Activated T-cell treated with anti-CD3 and anti-CD28 coated beads for 24 hours (primary cell): ENCODE measurements at places on chromosomes 5 and 9.

DNA sequence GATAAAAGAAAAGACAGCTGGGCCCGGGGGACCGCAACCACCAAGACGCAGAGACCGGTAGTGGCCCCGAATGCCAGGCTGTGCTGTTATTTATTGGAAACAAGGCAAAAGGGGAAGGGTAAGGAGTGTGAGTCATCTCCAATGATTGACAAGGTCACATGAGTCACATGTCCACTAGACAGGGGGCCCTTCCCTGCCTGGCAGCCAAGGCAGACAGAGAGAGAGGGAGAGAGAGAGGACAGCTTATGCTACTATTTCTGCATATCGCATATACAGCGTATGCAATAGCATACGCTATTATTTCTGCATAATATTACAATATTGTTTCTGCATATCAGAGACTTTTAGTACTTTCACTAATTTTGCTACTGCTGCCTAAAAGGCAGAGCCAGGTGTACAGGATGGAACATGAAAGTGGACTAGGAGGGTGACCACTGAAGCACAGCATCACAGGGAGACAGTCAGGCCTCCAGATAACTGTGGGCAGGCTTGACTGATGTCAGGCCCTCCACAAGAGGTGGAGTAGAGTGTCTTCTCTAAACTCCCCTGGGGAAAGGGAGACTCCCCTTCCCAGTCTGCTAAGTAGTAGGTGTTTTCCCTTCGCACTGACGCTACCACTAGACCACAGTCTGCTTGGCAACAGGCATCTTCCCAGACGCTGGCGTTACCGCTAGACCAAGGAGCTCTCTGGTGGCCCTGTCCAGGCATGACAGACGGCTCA lies 50.3 kb downstream of the RFX3 start:
- DNase-seq = no peak

GRCh38 chr5:40376566-40376965 lies 303.1 kb upstream of the PTGER4 start:
- DNase-seq = no peak

- no peak for DNase-seq
Observed at GRCh38 chr5:40043916-40044315, 619.1 kb upstream of the DAB2 start.

- DNase-seq = no peak
Observed at GRCh38 chr9:128393970-128394369, 22.8 kb downstream of the URM1 start.

DNA sequence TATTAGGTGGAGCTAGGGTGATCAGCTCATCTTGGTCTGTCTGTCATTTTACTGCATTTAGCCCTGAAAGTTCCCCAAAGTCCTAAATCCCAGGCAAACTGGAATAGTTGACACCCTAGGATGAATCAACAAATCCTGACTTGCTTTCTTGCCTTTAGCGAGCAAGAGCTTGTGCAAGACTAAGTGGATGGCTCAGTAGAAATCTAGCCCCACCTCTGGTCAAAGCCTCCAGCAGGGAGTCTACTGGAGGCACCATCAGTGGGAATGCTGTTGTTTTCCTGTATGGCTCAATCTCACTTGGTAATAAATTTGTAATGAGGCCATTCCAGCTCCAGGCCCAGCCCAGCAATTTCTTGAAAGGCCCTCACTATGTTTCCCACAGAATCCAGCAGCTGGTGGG lies 43.7 kb upstream of the TRPC7 start:
- DNase-seq = no peak

- DNase-seq = no peak
Observed at GRCh38 chr5:33299621-33300208, 141.1 kb upstream of the TARS1 start.

- DNase-seq = no peak
Observed at GRCh38 chr5:93583768-93584595, 960 bp downstream of the NR2F1 start.

- DNase-seq = no peak
Observed at GRCh38 chr5:106094204-106094607, 1576.5 kb downstream of the EFNA5 start.

DNA sequence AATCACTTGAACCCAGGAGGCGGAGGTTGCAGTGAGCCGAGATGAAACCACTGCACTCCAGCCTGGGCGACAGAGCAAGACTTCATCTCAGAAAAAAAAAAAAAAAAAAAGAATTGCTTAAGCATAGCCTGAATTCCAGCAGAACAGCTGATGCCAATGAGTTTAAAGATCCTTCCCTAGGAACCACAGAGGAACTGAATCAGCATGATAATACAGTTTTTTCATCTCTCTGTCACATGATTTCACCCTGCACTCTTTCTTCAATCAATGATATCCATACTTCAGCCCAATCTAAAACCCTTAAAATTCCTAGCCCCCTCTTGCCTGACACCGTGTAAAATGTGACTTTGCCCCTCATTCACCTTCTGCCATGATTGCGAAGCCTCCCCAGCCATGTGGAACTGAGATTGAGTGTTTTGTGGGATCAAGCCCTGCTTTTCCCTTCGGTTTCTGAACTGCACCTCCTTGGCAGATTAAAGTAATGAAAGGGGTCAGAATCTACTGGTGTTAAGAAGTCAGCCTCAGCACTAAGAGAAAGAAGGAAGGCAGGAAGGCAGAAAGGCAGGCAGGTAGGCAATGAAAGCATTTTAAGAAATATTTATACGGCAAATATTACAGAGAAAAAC lies 20.9 kb upstream of the DMXL1 start:
- no peak for DNase-seq

DNA sequence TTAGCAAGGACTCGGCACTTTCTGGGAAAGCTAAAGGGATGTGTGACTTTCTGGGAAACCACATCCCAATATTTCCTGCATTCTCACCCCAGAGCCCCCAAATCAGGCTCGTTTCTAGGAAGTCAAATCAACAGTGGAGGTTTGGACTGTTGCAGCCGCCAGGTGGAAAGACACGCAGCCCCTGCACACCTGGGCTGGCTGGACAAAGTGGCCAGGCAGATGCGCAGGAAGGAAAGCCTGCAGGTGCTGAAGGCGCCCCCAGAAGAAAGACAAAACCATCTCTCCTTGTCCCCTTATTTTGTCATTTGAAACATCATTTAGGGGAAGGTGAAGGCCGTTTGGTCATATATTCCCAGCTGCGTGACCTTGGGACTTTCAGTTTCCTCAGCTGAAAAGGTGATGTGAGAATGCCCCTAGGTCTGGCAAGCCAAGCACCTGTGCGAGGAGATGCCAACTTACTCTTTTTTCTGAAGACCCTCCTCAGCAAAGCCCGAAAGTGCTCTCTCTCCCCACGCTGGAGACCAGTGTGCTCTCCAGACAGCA lies 97.9 kb upstream of the CPEB4 start:
- no peak for DNase-seq

DNA sequence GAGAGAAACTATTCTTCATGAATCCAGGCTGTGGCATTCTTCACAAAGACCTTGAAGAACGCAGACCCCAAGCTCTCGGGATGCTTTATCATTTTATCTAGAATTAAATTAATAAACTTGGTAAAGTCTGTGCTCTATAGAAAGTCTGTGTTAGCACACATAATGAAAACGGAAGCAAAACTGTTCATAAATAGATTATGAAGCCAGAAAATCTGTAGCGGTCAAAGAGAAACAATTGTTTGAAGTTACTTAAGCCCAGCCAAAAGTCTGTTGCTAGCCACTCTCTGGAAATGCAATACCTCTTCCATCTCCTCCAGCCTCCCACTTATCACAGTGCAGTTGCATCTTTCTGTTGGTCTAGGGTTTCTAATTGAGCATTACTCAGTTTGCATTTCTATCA lies 375.9 kb downstream of the KIF4B start:
- DNase-seq = no peak

GRCh38 chr5:140182803-140183367 lies 7.9 kb downstream of the CYSTM1 start:
- no peak for DNase-seq

- no peak for DNase-seq
Observed at GRCh38 chr5:81794226-81794625, 43.3 kb upstream of the SSBP2 start.

- no peak for DNase-seq
Observed at GRCh38 chr5:72921886-72922285, 34.0 kb upstream of the FCHO2 start.

- no peak for DNase-seq
Observed at GRCh38 chr5:65893749-65894430, 32.5 kb upstream of the ERBIN start.

- DNase-seq = no peak
Observed at GRCh38 chr5:108216890-108217289, 165.0 kb downstream of the FBXL17 start.

GRCh38 chr9:104094534-104095015 lies 466 bp downstream of the SMC2 start:
- no peak for DNase-seq

- no peak for DNase-seq
Observed at GRCh38 chr9:98635374-98635773, 73.4 kb downstream of the GABBR2 start.
